ENCODE measurements at places on chromosomes 2 and 18.

GRCh38 chr2:102014041-102014345 lies 22.2 kb downstream of the IL1R2 start:
- no peak for DNase-seq

- no peak for DNase-seq
Observed at GRCh38 chr2:127663566-127664064, 11.7 kb downstream of the LIMS2 start.

DNA sequence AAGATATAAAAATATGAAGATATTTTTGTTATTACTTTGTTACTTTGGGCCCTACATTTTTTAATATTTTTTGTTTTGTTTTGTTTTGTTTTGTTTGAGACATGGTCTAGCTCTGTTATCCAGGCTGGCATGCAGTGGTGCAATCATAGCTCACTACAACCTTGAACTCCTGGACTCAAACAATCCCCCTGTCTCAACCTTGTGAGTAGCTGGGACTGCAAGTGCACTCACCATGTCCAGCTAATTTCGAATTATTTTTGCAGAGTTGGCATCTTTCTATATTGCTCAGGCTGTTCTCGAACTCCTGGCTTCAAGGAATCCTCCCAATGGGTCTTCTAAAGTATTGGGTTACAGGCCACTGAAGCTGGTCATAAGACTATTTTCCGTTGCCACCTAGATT lies 603.6 kb upstream of the PIK3C3 start:
- no peak for DNase-seq

- DNase-seq = no peak
Observed at GRCh38 chr2:136331226-136331625, 213.3 kb upstream of the CXCR4 start.

DNA sequence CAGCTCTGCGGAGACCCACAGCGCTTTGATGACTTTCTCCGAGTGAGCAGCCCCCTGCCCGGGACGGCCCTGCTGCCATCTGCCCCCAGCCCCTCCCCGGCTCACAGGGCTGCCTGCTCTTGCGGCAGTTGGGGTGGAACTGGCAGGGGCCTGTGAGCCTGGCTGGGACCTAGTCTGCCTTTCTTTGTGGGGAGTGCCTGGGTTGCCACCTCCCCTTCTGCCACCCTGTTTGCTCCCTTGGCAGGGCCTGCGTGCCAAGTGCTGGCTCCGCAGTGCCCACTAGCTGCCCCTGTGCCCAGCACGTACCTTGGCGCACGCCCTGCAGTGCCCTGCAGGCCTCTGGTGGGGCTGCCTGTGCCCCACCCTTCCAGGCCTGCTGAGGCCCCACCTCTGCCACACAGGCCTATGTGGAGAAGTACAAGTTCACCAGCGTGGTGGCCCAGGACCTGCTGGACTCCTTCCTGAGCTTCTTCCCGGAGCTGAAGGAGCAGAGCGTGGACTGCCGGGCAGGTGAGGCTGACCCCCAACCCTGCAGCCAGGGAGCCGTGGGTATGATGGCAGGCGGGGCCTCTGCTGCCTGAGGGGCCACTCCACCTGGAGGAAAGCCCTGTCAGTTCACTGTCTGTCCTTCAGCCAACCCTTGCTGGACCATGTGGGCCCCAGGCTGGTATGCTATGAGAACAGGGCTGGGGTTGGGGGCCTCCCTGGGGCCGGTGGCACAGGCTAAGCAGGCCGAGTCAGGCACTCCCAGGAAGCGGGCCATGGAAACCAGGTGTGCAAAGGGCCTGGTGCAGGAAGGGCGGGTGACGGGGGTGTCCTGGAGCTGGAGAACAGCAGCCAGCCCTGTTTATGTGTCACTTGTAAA lies 7.0 kb downstream of the RNPEPL1 start:
- no peak for DNase-seq

GRCh38 chr2:112809112-112809511 lies 24.8 kb upstream of the IL1A start:
- no peak for DNase-seq

- no peak for DNase-seq
Observed at GRCh38 chr2:211259831-211260476, 703.6 kb downstream of the CPS1 start.

- no peak for DNase-seq
Observed at GRCh38 chr2:120930864-120931263, 195.2 kb downstream of the GLI2 start.

GRCh38 chr18:43367895-43368294 lies 90.6 kb upstream of the SYT4 start:
- DNase-seq = no peak

Data from CD4-positive, alpha-beta memory T cell (primary cell).